Body of pancreas (tissue), 4 donors: ENCODE measurements at places on chromosomes 3 and 15.

DNA sequence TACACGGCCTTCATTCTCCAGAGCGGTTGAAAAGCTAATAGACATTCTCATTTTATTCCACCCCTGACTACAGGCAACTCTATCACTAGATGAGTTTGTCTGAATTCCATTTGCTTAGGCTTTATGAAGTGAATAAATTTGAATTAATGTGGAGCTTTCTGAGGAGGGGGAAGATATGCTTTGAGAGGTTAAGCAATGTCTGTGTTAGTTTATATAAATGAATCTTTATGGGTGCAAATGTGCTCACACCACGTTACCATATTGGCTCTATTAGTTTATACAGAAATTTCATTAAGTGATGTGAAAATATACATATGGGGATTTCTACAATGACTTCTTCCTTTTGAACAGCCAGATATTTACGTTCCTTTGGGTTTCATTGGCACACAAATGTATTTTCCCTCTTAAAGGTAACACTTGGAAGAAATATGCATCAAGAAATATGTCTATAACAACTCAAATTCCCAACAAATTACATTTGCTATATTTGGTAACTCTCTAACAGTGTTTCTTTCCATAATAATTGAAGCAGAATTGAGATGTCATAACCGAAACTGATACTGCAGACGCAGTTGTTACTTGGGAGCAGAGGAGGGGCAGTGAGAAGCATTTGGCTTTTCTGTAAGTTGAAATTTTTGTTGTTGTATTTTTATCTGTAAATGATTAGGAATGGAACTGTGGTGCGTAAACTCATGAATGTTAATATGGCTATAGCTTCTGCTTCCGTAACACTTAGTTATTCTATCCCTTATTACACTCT, 359.4 kb downstream of the CACNA2D3 start:
- H3K36me3 ChIP-seq, result no peaks in the 10 kb centered on the region
- no peaks in the 10 kb centered on the region for H3K4me1 ChIP-seq
- no peaks in the 10 kb centered on the region for H3K27me3 ChIP-seq
- no peak for DNase-seq
- H3K4me3 ChIP-seq, result no peak overlapping the region
- no peak overlapping the region for H3K27ac ChIP-seq

DNA sequence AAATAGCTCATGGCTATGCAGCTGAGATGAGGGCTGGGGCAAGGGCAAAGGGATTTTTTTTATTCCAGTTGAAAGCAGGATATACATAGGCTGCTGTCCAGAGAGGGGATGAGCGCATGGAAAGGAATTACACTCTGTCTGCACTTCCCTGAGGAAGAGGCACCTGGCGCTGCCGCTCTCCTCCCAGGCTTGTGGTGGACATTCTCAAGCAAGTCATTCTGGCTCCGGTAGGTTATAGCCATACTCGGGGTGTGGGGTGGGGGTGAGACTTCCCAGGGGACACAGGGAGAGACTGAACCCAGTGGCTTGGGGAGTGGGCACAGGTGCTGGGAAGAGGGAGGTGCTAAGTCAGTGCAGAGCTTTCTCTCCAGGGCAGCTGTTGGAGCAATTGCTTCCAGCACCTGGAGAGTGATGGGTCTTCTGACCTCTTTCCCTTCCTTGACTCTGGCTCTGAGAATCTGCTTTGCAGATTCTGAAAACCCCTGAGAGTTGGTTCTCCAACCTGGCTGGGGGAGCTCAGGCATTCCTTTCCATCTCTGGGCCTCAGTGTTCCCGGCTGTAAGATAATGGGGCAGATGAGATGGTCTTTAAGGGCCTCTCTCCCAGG, 24.3 kb downstream of the CYP8B1 start:
- no peaks in the 10 kb centered on the region for H3K27me3 ChIP-seq
- no peak for DNase-seq
- H3K4me1 ChIP-seq, result peaks cover 9% of the 10 kb centered on the region
- H3K36me3 ChIP-seq, result no peaks in the 10 kb centered on the region

DNA sequence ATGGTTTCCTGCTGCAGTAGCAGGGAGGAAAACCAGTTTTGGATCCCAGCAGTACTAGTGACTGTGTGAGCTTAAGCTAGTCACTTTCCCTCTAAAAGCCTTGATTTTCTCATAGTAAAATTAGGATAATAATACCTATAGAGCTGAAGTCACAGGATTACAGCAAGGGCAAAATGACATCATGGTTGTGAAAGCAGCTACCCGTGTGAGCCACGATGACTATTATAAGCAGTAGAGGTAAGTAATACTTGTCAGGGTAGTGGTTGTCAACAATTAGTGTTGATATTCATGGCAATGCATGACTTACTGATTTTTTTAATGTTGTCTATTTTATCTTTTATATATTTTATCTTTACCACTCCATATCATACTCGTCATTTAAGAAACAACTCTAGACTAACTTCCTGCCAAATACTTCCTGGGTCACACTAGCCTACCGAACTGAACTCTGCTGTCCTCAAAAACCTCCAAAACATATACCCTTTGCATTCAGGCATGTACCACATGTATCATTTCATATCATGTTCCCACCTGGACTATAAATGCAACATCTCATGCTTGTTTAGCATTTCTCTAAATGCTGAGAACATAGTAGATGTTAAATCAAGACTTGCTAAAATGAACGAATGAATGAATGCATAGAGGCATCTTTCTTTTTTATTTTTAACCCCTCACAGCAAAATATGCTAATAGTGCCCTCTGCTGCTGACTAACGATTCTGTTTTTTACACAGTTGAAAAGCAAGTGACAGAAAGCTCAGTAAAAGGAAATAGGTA, 172.6 kb downstream of the P3H2 start:
- H3K27ac ChIP-seq, result no peak overlapping the region
- no peaks in the 10 kb centered on the region for H3K36me3 ChIP-seq
- H3K4me3 ChIP-seq, result no peak overlapping the region
- H3K27me3 ChIP-seq, result no peaks in the 10 kb centered on the region

GRCh38 chr15:72511536-72511935, 37.4 kb downstream of the ARIH1 start:
- H3K27me3 ChIP-seq, result no peaks in the 10 kb centered on the region
- H3K4me1 ChIP-seq, result peaks cover 12% of the 10 kb centered on the region
- no peak overlapping the region for H3K27ac ChIP-seq
- H3K4me3 ChIP-seq, result no peak overlapping the region
- no peaks in the 10 kb centered on the region for H3K36me3 ChIP-seq
